ENCODE measurements at places on chromosomes 6 and 20.

DNA sequence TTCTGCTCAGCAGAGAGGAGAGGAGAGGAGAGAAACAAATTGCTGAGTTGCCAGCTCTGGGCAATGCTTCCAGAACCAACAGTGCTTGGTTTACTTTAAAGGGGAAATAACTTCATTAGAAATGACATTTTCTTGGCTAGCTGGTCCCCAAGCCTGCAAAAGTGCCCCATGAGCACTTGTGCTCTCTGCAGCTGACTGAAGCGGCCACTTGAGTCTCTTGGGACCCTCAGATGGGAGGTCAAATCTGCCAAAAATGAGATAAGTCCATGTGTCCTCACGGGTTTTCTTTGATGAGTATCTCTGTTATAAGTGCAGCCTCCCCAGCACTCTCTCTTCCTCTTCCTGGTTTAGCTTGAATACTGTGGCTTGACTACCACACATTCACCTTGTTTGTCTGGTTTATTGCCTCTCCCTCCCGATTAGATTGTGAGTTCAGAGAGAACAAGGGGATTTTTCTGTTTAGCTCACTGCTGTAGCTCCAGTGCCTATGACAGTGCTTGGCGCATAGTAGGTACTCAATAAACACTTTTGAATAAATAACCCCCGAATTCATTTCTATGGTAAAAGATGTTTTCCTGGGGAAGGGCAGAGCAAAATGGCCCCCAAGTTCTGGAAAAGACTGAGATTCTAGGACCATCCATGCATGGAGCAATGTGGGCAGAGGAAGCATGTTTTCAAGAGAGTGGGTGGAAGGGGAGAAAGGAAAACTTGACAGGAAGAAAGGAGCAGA is 7.0 kb upstream of the RIN2 start:
- no peaks in the 10 kb centered on the region for H3K27me3 ChIP-seq
- H3K4me1 ChIP-seq = no peaks in the 10 kb centered on the region
- peak overlapping the region; percentile 22 for H3K27ac ChIP-seq

GRCh38 chr6:169312658-169313346 is 59.2 kb upstream of the THBS2 start:
- no peaks in the 10 kb centered on the region for H3K27me3 ChIP-seq
- H3K27ac ChIP-seq = no peak overlapping the region
- peak; percentile 28 for DNase-seq

DNA sequence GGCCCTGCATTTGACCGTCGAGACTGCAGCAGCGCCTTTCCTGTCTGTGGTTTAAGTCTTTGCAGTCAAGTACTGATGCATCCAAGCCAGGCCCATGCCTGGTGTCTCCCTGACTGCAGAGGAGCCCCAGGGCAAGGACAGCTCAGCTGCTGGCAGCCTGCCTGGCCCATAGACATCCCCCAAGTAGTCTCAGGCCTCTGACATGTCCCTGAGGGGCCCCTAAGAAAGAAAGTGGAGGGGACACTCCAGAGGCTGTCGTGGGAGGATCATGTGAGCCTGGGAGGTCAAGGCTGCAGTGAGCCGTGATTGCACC is 18.0 kb downstream of the HRH3 start:
- H3K27me3 ChIP-seq = no peaks in the 10 kb centered on the region
- no peaks in the 10 kb centered on the region for H3K36me3 ChIP-seq

GRCh38 chr6:23218751-23219150 is 649.4 kb downstream of the HDGFL1 start:
- H3K4me1 ChIP-seq = no peaks in the 10 kb centered on the region
- no peak for DNase-seq
- no peaks in the 10 kb centered on the region for H3K27me3 ChIP-seq
- H3K4me3 ChIP-seq = no peak overlapping the region
- H3K36me3 ChIP-seq = no peaks in the 10 kb centered on the region
- no peak overlapping the region for H3K27ac ChIP-seq

GRCh38 chr20:23568971-23569330 is 667 bp upstream of the CST9L start:
- DNase-seq = no peak
- no peak overlapping the region for H3K4me3 ChIP-seq
- H3K27ac ChIP-seq = no peak overlapping the region
- H3K4me1 ChIP-seq = no peaks in the 10 kb centered on the region
- no peaks in the 10 kb centered on the region for H3K36me3 ChIP-seq

DNA sequence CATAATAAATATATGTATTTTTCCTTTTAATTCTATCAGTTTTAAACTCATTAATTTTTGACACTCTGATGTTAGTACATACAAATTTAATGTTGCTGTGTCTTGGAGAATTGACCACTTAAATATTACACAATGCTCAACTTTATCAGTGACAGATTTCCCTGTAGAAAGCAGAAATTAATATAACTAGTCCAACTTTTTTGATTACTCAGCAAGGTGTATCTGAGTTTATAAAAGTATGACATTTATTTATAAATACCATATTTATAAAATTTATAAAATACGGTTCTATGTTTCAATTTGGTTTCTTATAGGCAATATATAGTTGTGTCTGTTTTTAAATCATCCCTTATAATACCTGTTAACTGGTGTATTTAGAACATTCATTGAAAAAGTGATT is 350.0 kb upstream of the EYS start:
- H3K27ac ChIP-seq = no peak overlapping the region
- no peaks in the 10 kb centered on the region for H3K27me3 ChIP-seq
- no peaks in the 10 kb centered on the region for H3K4me1 ChIP-seq
- H3K4me3 ChIP-seq = no peak overlapping the region
- H3K36me3 ChIP-seq = no peaks in the 10 kb centered on the region

DNA sequence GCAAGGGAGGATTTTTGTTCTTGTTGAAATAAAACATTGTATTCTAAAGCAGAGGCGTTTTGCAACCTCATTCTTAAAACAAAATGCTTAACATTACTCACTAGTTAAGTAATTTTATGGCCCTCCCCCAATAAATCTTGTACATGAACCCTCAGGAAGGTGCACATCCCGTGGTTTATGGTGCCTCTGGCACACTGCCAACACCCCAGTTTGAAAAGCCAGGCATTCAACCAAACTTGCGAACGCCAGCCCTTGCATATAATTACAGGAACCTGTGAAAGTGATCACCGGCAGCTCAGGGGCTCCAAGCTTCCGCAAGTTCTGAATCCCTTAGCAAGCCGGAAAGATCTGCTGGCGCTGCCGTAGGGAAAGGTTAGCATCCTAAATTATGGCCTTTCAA is 1109.0 kb upstream of the FLRT3 start:
- H3K36me3 ChIP-seq = no peaks in the 10 kb centered on the region
- DNase-seq = no peak
- H3K27me3 ChIP-seq = no peaks in the 10 kb centered on the region
- H3K27ac ChIP-seq = no peak overlapping the region

DNA sequence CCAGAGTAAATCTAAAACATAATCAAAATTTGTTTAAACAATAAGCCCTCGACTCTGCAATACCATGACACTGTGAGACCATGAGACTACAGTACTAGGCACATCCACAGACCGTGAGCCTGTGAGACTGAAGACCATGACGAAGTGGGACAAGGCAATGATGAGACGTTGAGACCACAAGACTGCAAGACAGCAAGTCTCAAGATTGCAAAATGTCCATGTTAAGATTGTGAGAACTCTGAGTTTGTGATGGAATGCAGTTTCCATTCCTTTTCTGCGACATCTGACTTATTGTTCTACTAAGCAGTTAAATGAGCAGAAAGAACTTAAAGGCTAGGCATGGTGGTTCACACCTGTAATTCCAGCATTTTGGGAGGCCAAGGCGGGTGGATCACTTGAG is 102.1 kb upstream of the PHACTR1 start:
- no peaks in the 10 kb centered on the region for H3K27me3 ChIP-seq
- H3K36me3 ChIP-seq = no peaks in the 10 kb centered on the region
- H3K4me1 ChIP-seq = no peaks in the 10 kb centered on the region
- no peak overlapping the region for H3K27ac ChIP-seq

DNA sequence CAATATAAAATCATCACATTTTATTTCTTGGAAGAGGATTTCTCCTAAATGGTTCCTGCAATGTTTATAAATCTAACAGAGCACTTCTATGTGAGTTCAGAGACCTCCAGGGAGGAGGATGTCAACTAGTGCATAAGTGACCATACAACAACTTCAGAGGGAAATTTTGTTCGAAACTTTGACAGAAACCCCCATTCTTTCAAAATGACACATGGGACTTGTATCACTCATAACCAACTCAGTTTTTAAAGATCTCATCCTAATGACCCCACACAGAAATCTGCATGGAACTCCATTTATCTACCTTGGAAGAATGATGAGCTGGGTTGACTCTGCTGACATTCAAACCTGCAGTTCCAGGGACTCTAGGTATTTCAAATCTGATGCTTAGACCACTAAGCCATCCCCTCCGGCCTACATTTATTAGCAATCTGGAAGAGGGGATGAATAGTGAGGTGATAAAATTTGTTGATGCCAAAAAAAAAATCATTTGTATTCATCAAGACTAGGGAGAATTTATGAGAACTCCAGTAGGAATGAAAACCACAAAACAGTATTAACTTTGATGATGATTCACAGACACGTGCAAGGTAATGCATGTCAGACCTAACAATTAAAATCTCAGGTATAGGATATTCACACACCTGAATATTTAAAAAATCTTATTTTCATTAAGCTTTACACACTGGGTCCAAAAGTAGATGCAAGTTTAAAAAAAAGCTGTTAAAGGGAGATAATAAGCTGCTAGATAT is 153.0 kb downstream of the REV3L start:
- peaks cover 82% of the 10 kb centered on the region for H3K36me3 ChIP-seq
- DNase-seq = no peak
- no peak overlapping the region for H3K27ac ChIP-seq
- no peaks in the 10 kb centered on the region for H3K27me3 ChIP-seq
- H3K4me3 ChIP-seq = no peak overlapping the region

DNA sequence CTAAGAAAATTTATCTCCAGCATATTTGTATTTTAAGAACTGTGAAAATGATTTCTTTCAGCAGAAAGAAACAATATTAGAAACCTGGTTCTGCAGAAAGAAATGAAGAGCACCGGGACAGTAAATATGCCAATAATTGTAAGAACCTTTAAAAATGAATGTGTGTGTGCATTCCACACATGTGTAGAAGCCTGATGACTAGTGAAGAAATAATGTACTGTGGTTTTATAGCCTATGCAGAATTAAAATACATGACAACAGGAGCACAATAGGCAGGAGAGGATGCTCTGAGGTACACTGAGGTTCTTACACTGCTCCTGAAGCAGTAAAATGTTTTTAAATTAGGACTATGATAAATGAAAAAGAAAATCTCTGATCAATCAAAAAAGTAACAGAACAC is 48.9 kb downstream of the SNX14 start:
- no peak for DNase-seq
- H3K4me1 ChIP-seq = no peaks in the 10 kb centered on the region
- no peak overlapping the region for H3K27ac ChIP-seq

DNA sequence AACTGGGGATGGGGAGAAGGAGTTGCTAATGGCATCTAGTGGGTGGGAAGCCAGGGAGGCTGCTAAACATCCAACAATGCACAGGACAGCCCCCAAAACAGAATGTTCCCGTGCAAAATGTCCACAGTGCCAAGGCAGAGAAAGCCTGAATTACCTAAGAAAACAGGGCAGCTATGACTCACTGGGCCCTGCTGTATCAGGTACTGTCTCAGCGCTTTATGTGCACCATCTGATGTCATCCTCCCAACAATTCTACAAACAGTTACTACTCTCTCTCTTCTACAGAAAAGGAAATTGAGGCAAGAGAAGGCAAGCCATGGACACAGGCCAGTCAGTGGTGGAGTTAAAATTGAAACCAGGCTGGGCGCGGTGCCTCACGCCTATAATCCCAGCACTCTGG is 3.1 kb downstream of the YTHDF1 start:
- H3K4me1 ChIP-seq = peaks cover 21% of the 10 kb centered on the region
- H3K4me3 ChIP-seq = no peak overlapping the region
- no peaks in the 10 kb centered on the region for H3K27me3 ChIP-seq
- DNase-seq = no peak

DNA sequence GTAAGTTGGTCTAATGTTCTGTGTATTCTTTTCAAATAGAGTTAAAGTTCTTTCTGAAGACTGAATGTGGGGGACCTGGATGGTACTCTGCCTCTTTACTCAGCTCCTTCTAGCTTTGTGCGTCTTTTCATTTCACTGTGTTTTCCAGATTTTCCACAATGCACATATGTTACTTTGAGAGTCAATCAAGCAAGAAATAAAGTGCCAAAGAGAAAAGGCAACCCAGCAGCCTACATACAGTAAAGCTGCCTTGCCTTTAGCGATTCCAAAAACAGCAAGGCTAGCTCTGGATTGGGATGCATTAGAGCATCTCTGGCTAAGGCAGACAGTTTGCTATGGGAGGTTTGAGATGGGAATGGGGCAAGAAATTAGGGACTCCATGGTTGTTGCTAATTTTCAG is 5.3 kb downstream of the C6orf163 start:
- no peaks in the 10 kb centered on the region for H3K4me1 ChIP-seq
- no peak for DNase-seq
- H3K27me3 ChIP-seq = no peaks in the 10 kb centered on the region
- H3K4me3 ChIP-seq = no peak overlapping the region

- no peaks in the 10 kb centered on the region for H3K27me3 ChIP-seq
- no peak for DNase-seq
- no peaks in the 10 kb centered on the region for H3K36me3 ChIP-seq
- no peak overlapping the region for H3K4me3 ChIP-seq
Measured at GRCh38 chr6:138609801-138610430, 110.6 kb upstream of the NHSL1 start.

DNA sequence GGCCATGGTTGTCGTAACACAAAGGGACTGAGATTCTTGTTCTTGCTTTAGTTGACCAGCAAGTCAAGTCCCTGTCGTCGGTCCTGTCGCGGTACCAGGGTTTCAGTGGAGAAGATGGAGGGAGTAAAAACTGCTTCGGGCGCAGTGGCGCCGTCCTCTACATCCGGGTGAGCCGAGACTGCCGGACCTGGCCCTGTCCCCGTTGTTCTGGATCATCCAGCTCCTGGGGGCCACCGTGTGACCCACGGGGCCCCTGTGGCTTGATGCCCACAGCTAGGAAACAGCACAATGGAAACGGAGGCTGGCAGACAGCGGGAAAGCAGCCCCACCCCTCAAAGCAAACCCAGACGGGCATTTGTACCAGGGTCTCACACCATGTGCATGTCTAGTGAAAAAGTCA is 15.0 kb downstream of the MTG2 start:
- no peak overlapping the region for H3K4me3 ChIP-seq
- no peaks in the 10 kb centered on the region for H3K27me3 ChIP-seq
- peaks cover 92% of the 10 kb centered on the region for H3K36me3 ChIP-seq
- no peak for DNase-seq
- H3K27ac ChIP-seq = no peak overlapping the region

DNA sequence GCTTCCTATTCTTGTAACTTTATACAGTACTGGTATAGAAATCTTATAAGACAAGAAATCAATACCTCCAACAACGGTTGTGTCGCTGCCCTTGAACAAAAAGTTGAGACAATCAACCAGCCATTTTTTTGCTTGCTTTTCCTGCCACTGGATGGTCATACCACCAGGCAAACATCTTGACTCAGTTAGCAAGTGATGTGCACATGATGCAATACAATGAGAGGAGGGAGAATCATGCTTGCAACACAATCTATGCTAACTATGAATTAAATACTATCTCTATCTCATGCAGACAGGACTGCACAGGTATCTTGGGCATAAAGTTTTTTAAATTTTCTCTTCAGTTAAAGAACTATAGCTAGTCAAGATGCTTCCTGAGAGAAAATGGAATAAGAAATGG is 877.7 kb upstream of the CITED2 start:
- no peaks in the 10 kb centered on the region for H3K27me3 ChIP-seq
- no peak for DNase-seq
- no peak overlapping the region for H3K4me3 ChIP-seq
- no peak overlapping the region for H3K27ac ChIP-seq
